ENCODE measurements at places on chromosomes 11 and 22.

GRCh38 chr22:26019596-26019995 lies 149.7 kb upstream of the SEZ6L start:
- DNase-seq, result no peak

DNA sequence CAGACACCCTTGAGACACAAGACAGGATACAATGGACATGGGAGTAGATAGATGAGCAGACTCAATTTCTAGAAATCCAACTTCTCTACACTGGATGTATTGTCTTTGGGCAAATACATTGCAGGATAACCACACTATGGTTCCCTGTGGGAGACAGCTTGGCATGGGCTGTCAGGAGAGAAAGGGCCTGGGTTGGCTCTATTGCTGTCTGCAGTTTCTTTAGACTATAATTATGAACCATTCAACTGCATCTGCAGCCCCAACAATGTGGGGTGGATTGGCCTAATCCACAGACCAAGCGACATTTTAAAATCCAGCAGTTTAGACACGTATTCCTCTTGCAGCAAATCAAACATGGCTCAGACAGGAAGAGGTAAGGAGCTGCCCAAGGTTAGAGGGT lies 60.3 kb downstream of the ETS1 start:
- no peak for DNase-seq

GRCh38 chr11:94144216-94144615 lies 15.6 kb downstream of the PANX1 start:
- DNase-seq, result no peak

DNA sequence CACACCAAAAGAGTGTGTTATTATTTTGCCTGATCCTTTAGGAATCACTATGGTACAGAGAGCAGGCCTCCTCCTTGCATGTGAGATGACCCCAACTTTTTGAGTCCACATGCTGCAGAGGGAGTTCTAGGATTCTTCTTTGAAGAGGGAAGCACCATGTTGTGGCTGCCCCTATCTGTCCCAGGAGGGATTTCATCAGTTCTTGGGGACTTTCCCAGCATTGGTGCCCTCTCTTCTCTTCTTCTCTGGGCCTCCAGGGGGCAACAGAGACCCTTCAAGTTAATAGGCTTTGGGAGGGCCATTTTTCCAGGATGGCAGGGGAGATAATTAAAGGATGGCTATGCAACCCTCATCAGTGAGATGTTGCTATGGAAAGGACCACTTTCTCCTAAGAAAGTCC lies 3.6 kb downstream of the MMP1 start:
- DNase-seq, result no peak

GRCh38 chr11:121577106-121577848 lies 124.5 kb upstream of the SORL1-AS1 start:
- no peak for DNase-seq

DNA sequence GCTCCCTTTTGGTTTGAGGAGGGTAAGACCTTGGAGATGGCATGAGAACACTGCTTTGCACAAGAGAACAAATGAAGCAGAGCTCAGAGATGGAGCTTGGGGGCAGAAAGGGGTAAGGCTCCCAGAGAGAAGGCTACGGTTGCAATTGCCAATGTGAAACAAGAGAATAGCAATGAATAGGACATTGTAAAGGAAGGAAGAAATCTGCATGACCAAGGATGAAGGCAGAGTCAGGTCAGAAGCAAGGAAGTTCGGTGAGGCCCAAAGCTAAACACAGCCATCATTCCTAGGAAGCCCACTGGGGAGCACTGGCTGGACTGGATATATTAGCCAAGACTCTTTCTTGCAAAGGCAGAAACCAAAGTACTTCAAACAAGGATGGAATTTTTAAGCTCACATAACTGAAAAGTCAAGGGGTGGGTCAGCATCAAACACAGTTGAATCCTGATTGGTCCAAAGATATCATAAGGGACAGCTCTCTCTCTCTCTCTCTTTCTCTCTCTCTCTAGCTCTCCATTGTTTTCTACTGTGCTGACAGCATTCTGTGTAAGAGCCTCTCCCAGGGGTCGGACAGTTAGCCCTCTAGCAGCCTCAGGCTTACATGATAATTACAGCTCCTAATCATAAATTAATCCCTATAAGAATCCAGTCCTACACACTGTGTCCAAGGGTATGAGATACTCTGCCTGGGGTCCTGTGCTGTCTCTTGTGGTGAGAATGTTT lies 484.3 kb downstream of the SOX6 start:
- no peak for DNase-seq

DNA sequence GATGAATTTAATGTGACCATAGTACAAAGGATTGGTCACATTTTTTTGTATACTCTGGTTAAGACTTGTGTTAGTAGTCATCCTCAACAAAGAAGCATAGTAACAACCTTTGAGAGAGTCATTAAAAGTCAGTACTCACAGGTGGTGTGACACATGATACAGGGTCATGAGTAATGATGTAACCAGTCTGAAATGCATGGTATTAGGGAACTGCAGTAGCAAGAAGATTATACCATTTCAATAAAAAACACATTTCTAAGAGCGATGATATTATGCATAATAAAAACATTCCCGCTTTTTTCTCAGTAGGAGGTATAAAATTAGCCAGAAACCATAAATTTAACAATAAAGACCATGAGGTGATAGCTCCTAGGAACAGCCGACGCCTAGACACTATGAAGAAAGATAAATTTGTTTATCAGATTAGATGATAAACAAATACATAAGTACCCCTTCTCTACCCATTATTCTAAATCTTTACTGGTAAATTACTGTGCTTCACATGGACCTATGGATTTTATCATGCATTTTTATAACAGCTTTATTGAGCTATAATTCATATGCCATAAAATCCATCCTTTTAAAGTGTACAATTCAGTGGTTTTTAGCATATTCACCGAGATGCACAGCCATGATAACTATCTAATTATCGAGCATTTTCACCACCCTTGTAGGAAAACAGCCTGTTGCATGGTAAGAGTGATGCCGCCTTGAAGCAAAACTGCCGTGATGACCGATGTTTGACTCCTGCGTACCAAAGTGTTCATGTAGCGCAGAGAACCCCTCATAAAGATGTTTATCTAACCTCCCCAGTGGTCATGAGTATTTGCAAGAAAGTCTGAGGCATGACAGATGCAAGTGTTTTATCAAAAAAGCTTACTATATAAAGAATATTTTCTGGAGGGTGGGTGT lies 41.8 kb downstream of the TMPRSS5 start:
- DNase-seq, result no peak

DNA sequence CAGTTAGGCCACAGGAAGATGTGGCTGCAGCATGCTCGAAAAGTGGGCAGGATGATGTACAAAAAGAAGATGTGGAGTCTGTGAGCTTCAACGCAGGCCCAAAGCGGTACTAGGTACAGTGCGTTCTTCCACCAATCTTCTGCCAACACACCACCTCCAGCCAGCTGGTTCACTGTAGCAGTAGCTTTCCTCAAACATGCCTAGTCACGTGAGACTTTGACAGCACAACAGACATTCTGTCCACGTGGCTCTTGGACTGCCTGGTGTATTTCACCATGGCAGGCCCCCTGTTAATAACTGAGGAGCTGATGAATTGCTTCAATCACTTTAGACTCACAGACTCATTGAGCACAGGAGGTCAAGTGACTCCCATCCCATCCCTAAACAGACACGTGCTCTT lies 14.1 kb downstream of the SYN3 start:
- no peak for DNase-seq

DNA sequence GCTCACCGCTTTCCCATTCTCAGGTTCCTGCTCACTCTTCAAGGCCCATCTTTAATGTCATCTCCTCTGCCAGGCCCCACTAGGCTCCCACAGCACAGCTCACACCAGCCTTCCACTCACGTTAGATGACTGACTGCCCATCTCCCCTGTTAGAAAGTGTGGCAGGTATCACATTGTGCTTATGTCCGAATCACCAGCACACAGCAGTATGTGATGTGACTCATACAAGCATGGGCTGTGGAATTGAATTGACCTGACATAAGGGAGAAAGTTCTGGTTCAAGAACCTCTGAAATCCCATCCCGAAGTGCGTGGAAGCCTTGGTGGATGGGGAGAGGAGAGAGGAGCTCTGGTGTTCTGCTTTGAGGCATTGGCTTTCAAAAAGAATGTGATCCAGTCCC lies 6.5 kb downstream of the VSTM5 start:
- no peak for DNase-seq

- DNase-seq, result no peak
These were observed 34.9 kb downstream of the UVRAG start for GRCh38 chr11:75849894-75850293.

DNA sequence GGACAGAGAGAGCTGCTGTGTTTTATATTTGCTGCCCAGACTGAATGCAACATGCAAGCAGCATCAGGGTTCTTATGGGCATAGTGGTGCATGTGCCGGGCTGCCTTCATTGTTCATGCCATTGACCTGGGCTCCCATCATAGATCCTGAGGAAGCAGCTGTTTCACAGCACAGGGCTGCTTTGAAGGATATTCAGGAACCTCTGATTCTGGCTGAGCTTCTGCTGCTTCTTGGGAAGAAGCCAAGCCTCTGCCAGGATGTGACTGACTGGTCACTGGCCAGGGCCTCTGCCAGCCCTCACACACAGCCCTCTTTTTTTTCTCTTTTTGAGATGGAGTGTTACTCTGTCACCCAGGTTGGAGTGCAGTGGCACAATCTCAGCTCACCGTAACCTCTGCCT lies 43.3 kb downstream of the CYB5R2 start:
- no peak for DNase-seq

Data from stimulated activated CD8-positive, alpha-beta memory T cell treated with anti-CD3 and anti-CD28 coated beads, Interleukin-15, amount 100 ng/mL, for 1 hour (primary cell).